Fibroblast of lung (primary cell): ENCODE measurements at places on chromosomes 12 and 14. TPM values are rescaled to one million over a fixed set of nuclear protein-coding genes. Genes with fewer than 3 reads are reported as not detected.

TAS2R20 gene
- 2.1 and 3.3 TPM in 2 replicates for total RNA-seq

LRIG3 gene
- 65.7 and 118 TPM in 2 replicates for total RNA-seq

GLT1D1 gene
- under 0.01 TPM in 2 replicates for total RNA-seq

NRIP2 gene
- under 0.01 and 0.17 TPM in 2 replicates for total RNA-seq

GNS gene
- 169 and 249 TPM in 2 replicates for total RNA-seq

DLGAP5 gene
- total RNA-seq: 0.77 and 8.1 TPM in 2 replicates

HCAR1 gene
- total RNA-seq: 0.51 and 1.5 TPM in 2 replicates

TESPA1 gene
- total RNA-seq: not detected in 2 replicates

WASHC3 gene
- 108 and 149 TPM in 2 replicates for total RNA-seq

BBOF1 gene
- 3.8 and 4.4 TPM in 2 replicates for total RNA-seq

LMNTD1 gene
- total RNA-seq: not detected in 2 replicates

TCTN2 gene
- 6.7 and 7.9 TPM in 2 replicates for total RNA-seq

ERH gene
- total RNA-seq: 168 and 190 TPM in 2 replicates

RPGRIP1 gene
- under 0.01 TPM in 1 of 2 replicates, not detected in the other for total RNA-seq

ATG2B gene
- 23.9 and 30.9 TPM in 2 replicates for total RNA-seq

TSHR gene
- not detected in 2 replicates for total RNA-seq

CCDC175 gene
- not detected in 2 replicates for total RNA-seq

CLEC4A gene
- 0.26 and 0.33 TPM in 2 replicates for total RNA-seq
